ENCODE measurements at places on chromosomes 7 and 10.
A peak's percentile ranks its signal among the peaks of the same experiment; 100 is the strongest.

DNA sequence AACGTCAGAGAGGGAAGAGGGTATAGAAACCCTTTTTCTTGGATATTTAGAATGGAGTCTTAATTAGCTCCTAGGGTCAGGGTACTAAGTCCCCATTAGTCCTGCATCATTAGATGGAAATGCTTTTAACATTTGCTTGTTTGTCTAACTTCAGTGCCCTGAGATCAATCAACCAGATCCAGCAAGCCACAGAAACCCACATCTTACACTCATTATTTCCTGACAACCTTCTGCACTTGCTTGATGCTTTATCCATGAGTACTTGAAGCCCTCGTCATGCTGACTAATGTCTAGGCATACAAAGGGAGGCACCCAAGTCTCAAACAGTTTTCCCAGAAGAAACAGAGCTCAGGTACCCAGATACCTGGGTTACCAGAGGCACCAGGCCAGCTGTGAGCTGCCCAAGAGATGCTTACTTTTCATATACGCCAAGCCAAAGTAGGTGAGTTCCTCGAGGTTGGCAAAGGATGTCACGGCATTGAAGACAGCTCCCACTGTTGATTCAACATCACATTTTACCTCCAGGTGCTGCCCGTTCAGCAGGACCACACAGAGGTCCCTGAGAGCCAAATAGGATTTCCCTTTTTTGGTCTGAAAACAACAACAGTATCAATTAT, 42.7 kb downstream of the FRMPD2 start:
- DNase-seq = no peak

DNA sequence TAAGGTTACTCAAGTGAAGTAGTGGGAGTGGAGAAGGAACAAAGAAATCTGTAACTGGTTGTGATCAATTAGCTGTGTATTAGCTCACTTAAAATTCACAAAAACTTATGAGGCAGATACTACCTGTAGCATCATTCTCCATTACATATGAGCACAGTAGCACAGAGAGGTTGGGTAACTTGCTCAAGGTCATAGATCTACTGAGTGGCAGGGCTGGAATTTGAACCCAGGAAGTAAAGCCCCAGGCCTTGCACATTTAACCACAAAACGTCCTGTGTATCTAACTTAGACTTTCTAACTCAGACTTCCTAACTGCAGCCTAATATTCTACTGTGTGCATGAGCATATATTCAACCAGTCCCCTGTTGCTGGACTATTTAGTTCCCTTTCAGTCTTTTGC, 5.6 kb upstream of the SLF2 start:
- no peak for DNase-seq

- no peak for DNase-seq
These were observed 5.2 kb downstream of the TAX1BP1 start for GRCh38 chr7:27745064-27745583.

- peak; percentile 66 for DNase-seq
These were observed 562 bp downstream of the GRK5 start for GRCh38 chr10:119207713-119208552.

DNA sequence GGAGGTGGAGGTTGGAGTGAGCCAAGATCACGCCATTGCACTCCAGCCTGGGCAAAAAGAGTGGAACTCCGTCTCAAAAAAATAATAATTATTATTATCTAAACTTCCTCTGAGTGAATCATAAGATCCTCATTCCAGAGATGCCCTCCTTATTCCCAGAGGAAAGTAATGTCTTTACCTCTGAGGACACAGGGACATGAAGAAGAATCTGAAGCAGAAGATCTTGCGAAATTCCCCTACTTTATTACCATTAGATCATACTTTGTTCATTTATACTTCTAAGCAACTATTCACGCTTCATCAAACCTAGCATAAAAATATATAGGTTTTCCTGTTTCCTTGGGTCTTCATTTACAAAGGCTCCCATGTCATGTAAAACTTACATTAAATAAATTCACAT, 143.1 kb downstream of the ETV1 start:
- DNase-seq = no peak

DNA sequence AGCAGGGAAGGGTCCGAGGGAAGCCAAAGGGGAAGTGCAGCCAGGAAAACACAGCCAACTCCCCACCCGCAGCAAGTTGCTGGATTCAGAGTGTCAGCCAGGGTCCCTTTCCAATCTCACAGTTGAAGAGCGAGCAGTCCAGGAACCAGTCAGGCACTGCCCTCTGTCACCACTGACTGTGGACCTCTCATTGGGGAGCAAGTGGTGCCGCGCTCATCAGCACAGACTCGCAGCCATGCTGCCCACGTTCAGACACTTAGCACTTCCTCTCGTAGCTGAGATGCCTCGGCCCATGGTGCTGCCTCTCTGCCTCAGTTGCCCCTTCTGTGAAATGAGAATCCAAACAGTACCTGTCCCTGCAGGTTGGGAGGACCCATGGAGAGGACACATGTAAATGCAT, 123.6 kb upstream of the CHST15 start:
- DNase-seq = no peak

DNA sequence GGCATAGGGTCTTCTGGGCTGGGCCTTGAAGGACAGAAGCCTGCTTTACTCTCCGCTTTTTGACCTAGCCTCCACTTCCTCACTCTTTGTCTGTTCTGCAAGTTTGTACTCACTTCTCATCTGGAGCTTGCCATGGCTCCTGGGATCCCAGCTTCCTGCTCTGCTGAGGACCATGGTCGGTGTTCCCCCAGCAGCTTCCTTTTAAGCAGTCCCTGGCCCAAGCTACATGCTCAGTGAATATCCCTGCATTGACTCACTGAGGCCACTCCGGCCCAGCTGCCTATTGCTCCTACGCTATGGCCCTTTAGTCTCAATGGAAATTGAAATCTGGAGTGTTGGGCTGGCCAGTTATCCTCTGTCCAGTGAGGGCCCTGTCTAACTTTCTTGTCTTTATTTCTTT, 427.7 kb downstream of the RPS24 start:
- no peak for DNase-seq

- DNase-seq = peak; percentile 38
These were observed 6.8 kb upstream of the TAS2R40 start for GRCh38 chr7:143214789-143215679.

DNA sequence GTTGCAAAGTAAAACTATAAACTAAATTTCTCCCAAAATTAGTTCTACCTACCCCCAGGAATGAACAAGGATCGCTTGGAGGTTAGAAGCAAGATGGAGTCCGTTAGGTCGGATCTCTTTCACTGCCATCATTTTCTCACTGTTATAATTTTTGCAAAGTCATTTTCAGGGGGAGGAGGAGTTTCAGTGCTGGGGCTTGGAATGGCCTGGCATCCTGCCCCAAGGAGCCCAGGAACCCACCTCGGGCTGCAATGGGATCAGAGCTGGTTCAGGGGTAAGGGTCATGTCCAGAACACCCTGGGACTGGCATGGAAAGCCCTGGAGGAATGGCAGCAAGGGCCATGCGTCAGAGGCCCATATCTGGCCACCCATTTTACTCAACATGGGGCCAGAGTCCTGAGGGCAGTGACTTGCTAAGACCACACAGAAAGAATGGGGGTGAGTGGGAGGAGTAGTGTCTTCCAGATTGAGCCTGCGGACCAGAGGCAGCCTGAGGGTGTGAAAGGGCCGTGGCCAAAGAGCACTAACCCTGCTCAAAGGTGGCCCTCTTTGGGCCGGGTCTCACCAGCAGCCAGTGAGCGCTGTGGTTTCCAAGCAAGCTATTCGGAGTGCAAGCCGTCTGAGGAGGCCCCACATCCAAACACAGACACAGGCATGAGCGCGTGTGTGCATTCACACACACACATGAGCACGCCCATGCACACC, 31.8 kb downstream of the GPRIN2 start:
- peak; percentile 69 for DNase-seq

DNA sequence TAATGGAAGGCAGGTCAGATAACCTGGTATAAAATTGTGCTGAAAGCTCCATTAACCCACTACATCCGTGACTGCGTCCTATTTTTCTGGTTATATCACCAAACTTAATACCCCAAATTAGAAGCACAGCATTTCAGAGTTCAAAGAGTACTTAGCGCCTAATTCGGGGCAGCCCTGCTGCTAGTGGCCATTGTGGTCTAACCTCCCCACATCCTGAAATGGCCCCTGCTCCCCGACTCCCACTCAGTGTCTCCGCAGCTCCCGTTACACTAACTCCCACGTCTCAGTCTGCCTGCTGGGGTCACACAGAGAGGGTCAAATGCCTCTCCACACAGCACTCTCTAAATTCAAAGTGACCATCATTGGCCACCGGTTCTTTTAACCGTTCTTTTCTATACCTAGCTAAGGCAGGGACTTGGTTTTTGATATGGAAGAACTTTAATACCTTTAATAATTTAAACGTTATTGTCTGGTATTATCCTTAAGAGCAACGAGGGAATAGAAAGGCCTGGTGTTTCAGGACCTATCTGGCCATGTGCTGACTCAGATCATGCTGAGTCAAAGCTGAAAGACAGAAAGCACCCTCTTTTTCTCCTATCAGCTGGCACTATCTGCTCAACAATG, 117.1 kb downstream of the KMT2E start:
- no peak for DNase-seq

GRCh38 chr7:11636274-11636673, 195.7 kb downstream of the THSD7A start:
- no peak for DNase-seq

DNA sequence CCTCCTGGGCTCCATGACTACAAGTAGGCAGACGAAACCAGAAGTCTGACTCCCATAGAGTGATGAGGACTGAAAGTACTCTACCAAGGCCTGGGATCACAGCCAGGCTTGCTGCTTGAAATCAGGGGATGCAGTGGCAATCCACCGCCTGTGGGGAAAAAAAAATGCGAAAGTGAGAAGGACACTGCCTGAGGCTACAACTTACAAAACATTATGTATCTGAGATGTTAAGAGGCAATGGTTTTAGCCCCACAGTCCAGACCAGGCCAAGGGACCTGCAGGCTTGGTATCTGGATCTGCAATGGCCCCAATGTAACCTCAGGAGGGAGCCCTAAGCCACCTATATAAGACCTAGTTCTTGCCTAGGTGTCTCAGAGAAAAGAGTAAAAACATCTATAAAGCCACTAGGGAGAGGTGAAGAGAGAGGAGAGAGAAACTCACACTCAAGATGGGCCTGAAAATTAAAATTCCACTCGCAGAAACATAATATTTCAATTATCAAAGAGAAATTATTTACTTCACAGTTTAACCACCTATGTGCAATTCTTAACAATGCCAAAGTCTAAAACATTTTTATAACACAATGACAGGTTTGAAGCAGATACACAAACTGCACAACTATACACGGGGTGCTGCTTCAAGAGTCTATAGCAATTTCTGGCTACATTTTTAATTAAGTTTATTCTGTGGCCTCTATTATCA, 13.9 kb downstream of the DNAJC1 start:
- peak; percentile 77 for DNase-seq

GRCh38 chr7:74569501-74570075, 87.9 kb upstream of the GTF2I start:
- DNase-seq = no peak

DNA sequence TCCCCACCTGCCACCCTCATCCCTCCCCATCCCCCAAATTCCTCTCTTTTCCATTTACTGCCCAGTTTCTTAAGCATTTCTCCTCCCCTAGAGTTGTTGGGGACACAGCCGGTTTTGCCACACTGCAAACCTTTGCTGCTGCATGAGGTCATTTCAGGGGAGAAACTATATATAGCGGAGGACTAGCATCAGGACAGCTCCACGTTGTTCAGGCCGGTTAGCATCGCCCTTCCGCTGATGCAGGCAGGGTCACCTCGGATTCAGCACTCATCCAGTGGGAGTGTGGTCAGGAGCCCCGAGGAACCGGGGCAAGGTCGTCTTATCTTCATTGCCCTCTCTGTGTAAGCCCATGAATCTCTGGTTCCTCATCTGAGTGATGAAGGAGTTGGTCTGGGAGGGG, 15.6 kb downstream of the UBTD1 start:
- DNase-seq = no peak

DNA sequence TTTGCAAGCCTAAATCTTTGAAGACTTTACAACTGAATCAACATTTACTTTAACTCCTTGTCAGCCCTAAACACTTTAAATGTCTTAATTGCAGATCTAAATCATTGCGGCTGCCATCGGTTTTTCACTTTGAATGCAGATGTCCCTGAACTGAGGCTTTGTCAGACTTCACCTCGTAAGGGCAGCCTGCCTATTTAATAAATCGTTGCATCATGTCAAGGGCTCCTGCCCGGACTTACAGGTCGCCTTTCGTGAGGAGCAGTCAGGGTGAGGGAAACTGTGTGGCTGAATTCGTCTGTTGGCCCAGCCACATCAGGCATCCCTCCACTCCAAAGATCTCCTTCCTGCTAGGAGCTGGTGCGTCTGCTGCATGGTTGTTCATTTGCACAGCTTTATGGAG, 368.2 kb upstream of the NPVF start:
- no peak for DNase-seq

DNA sequence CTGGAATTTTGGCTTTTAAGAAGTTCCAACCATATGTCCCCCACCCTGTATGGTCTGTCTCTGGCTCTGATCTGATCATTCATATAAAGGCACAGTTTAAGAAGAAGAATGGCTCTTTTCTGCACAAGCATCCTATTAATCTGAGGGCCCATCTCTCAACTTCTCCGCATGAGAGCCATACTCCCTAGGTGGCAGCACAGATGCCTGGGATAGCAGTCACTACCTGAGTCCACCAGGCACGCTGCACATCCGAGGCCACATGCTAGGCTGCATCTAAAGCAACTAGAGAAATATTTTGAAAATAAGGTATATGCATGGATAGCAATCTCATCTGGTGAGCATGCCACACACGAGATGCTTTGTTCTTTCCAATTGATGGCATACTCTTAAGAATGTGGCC, 565.5 kb downstream of the PARD3 start:
- no peak for DNase-seq

DNA sequence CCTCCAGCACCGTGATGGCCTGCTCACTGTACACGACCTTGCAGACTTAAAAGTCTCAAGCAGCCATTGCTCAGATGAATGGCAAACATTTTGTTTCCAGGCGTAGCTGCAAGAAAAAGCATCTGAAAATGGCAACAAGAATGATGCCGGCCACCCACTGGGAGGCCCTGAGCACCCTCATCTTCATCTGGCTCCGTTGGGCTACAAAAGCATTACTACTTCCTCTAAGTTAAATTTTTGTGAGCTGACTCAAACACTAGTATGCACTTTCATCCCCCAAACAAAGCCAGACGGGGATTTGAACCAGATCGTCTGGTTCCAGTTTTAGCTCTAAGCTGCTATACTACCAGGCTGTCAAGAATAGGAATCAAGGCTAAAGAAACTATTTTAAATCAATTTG, 116.6 kb upstream of the CDK1 start:
- no peak for DNase-seq

- DNase-seq = no peak
These were observed 71.6 kb downstream of the ABCA13 start for GRCh38 chr7:48242846-48243245.

GRCh38 chr10:5343979-5344378, 20.8 kb upstream of the UCN3 start:
- no peak for DNase-seq
